ENCODE measurements at places on chromosomes 7 and 10.

DNA sequence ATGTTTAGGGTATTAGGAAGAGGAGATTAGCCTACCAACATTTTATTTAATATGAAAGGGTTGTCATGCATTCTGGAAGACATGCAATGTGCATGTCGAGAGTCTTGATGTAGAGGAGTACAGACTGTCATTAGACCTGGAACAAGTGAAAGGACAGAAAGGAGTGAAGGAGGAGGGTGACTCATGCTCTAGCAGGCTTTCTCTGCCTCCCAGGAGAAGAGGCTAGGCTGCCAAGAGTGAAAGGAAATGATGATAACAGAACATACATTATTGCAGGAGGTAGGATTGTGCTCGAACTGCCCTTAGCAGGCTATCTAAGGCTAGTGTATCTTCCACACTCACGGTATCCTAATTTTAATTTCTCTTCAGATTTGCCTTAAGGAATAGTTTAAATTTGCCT lies 228.8 kb downstream of the EXOC4 start:
- no peak for DNase-seq

- DNase-seq = no peak
These were observed 84.3 kb downstream of the KCNMA1 start for GRCh38 chr10:77553311-77553710.

GRCh38 chr7:84637568-84638338 lies 443.2 kb upstream of the SEMA3A start:
- DNase-seq = no peak

DNA sequence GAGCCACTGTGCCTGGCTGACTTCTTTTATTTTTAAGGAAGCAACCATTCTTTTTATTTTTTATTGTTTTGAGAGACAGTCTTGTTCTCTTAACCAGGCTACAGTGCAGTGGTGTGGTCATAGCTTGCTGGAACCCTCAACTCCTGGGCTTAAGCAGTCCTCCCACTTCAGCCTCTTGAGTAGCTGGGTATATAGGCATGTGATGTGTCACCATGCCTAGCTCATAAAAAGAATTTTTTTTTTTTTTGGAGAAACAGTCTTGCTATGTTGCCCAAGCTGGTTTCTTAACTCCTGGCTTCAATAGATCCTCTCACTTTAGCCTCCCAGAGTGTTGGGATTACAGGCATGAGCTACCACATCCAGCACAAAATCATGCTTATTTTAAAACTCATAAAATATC lies 5.8 kb downstream of the MCU start:
- no peak for DNase-seq

- DNase-seq = no peak
These were observed 12.6 kb upstream of the COL1A2 start for GRCh38 chr7:94382132-94382531.

- no peak for DNase-seq
These were observed 28.5 kb downstream of the GET4 start for GRCh38 chr7:904847-905246.

DNA sequence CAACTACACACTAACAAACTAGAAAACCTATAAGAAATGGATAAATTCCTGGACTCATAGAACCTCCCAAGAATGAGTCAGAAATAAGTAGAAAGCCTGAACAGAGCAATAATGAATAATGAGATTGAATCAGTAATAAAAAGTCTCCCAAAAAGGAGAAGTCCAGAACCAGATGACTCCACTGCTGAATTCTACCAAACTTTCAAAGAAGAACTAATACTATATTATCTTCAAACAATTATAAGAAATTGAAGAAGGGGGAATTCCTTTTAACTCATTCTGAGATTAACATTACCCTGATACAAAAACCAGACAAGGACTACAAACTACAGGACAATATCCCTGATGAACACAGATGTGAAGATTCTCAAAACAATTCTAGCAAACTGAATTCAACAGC lies 47.8 kb upstream of the CDK6 start:
- DNase-seq = no peak

GRCh38 chr7:74480861-74481417 lies 27.2 kb downstream of the GTF2IRD1 start:
- DNase-seq = no peak

GRCh38 chr7:90165724-90166123 lies 11.5 kb downstream of the STEAP1 start:
- no peak for DNase-seq

GRCh38 chr7:156773966-156774365 lies 119.0 kb downstream of the LMBR1 start:
- no peak for DNase-seq

DNA sequence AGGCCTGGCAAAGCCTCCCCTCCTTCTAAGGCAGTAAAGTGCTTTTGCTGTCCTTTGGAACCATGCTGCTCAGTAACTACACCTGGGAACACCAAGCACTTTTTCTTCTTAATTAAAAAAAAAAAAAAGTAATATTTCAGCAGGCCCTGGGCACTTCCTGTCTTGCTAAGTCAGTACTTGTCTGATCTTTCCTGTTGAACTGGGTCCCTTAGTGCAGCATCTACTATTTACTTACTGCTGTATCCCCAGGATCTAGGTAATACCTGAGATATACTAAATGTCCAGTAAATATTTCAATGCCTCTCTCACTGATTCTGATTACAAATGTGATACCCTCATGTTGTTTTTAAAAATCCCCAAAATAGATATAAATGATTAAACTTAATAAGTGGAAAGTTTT lies 77.4 kb downstream of the PPP1R3C start:
- DNase-seq = no peak

DNA sequence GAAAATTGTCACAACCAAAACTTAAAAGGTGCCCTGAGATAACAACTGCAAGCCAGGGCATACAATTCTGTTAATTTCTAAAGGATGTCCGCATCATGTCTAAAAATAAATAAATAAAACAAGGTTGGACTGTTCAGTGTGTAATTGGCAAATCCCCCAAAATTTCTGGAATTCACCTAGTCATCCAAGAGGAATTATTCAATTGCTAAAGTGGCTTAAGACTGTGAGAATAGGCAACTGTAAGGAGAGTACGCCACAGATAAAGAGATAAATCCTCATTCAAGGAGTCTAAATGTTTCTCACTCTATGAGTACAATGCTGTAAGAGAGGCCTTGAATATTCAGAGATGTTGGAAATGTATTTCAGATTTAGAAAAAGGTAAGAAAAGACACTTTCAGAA lies 37.2 kb downstream of the PIK3AP1 start:
- DNase-seq = no peak

DNA sequence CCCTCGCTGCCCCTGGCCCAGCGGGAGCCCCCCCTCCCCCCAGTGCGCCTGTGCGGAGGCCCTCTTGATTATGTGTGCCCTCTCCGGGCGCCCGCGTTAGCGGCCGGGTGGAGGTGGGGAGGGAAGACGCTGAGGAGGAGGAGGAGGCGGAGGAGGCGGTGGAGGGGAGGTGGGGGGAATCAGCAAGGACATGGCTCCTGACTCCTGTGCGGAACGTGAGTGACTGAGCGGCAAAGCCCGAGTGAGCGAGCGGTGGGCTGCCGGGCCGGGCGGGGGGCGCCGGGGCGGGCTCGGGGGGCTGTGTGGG lies 201 bp downstream of the MLLT10 start:
- no peak for DNase-seq

DNA sequence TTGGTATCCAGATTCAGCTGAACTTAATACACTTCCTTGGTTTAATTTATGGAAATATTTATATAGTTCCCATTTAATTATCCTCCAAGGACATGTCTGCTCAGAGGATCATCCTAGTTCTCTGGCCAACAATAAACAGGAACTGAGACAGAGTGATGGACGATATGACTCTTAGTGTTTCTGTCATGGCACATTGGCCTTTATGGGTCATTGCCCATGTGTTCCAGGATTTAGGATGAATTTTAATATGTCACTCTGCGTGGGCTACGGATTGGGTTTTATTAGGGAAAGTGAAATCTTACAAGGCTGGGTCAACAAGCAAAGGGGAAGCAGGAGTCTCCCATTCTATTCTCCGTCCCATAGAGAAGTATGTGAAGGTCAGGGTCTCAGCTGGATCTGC lies 18.8 kb upstream of the TNPO3 start:
- DNase-seq = no peak

GRCh38 chr10:125638555-125638954 lies 44.4 kb downstream of the TEX36 start:
- DNase-seq = no peak

GRCh38 chr10:29932991-29933390 lies 126.4 kb downstream of the JCAD start:
- no peak for DNase-seq

GRCh38 chr10:90905925-90906324 lies 15.0 kb downstream of the ANKRD1 start:
- DNase-seq = no peak

- DNase-seq = peak; percentile 25
These were observed 13.1 kb downstream of the UMAD1 start for GRCh38 chr7:7653593-7654187.

- no peak for DNase-seq
These were observed 9.9 kb upstream of the NEUROG3 start for GRCh38 chr10:69583106-69583505.
